ENCODE measurements at places on chromosomes 2 and 18. TPM values are rescaled to one million over a fixed set of nuclear protein-coding genes. Genes with fewer than 3 reads are reported as not detected.

- peak; percentile 2 for DNase-seq
These were observed 1.0 kb downstream of the CYP26B1 start for GRCh38 chr2:72146347-72147302.

RAB6C gene
- total RNA-seq: not detected

FEV gene
- total RNA-seq: not detected

GRCh38 chr2:46387292-46387691, 90.1 kb downstream of the EPAS1 start:
- no peak for DNase-seq

SCYGR4 gene
- total RNA-seq: not detected

IL37 gene
- total RNA-seq: not detected

DNA sequence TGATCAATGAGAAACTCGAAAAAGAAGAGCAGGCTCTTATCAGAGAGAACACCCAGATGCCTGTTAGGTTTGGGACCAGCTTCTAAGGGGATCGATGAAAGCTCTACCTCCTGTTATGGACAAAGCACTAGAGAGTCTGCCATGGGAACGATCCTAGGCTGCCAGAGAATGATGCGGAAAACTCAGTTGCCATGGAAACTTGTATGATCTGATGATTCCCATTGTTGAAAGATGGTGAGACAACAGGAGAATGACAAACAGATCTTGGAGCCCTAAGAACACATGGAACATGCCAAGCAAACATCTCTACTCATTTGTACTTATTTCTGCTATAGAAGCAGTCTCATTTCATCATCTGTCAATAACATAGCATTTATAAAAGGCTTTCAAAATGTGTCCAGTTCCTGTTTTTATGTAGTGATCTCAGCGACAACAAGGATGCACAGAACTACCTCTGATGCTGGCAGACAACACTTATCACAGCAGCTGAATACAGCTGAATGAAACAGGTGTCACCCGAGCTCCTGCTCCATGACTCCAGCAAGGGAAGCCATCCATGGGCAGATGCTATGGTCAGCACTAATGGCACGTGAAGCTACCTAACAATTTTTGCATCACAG, 59.6 kb downstream of the NCKAP5 start:
- DNase-seq: no peak

DNA sequence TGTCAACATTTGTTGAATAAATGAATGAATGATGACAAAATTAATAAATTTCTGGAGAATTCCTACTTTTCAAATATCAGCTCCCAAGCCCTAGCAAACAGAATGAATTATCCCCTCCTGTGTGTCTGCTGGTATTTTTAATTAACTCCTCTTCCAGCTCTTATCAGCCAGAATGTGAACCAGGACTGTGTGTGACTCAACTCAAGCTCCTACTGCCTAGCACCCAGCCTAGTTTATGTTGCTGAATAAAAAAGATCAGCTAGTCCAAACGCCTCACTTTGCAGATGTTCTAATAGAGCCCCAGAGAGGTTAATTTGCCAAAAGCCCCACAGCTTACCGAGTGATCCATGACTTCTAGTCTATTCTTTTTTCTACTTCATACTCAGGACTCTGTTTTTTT, 50.3 kb downstream of the RABL2A start:
- DNase-seq: no peak

- DNase-seq: no peak
These were observed 20.0 kb upstream of the HPCAL1 start for GRCh38 chr2:10282611-10283105.

GRCh38 chr2:202695166-202695565, 60.4 kb downstream of the FAM117B start:
- no peak for DNase-seq

GRCh38 chr2:58378152-58378551, 137.0 kb upstream of the FANCL start:
- DNase-seq: no peak

DNA sequence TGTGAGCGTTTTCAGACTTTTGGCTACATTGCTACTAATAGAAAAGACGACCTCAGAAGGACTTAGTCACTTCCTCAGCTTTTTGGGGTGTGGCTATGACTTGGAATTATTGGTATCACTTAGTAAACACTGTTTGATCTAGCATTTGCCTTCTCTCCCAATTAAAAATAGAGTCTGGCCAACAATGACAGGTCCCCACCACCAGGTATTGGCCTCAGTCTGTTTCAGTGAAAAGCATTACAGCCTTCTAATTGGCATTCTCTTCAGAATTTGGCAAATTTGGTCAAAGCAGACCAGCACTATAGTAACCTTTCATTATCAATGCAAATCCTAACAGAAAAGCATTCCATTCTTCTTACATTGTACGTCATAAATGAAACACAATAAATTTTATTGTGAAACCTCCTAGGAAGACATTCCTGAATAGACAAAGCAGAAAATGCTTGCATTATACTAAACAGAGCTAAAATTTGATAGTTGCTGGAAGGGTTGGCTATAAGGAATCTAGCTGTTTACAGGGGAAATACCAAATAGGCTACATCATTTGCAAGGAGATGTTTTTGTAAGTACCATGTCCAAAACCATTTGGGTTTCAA, 613.9 kb downstream of the IRS1 start:
- DNase-seq: no peak

DNA sequence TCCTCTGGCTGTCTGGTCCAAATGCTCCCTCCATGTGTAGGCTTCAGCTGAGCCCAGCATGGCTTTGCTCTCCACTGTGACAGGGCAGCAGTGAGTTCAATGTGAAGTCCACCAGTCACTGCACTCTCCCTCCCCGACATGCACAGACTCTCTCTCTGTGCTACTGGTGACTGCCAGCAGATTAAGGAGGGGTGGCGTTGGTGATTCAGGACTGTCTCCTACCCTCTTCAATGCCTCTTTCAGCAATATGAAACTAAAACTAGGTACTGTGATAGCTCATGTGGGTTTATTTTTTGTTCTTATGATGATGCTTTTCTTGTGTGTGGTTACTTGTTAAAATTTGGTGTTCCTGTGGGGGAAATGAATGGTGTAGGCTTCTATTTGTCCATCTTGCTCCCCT, 201.0 kb upstream of the RBMS1 start:
- DNase-seq: no peak

SLC5A7 gene
- total RNA-seq: not detected

- no peak for DNase-seq
These were observed 31.2 kb upstream of the METAP1D start for GRCh38 chr2:171968509-171968908.

DNA sequence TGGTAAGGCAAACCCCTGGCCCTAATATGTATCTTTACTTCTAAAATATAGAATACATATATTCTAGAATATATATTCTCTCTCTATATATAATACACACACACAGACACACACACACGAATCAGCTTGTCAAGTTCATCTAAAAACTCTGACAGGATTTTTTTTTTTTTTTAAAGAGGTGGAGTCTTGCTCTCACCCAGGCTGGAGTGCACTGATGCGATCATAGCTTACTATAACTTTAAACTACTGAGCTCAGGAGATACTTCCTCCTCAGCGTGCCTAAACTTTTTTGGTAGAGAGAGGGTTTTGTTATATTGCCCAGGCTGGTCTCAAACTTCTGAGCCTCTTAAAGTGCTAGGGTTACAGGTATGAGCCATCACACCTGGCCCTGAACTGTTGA, 45.2 kb downstream of the DOK1 start:
- DNase-seq: no peak

STPG4 gene
- not detected for total RNA-seq

DNA sequence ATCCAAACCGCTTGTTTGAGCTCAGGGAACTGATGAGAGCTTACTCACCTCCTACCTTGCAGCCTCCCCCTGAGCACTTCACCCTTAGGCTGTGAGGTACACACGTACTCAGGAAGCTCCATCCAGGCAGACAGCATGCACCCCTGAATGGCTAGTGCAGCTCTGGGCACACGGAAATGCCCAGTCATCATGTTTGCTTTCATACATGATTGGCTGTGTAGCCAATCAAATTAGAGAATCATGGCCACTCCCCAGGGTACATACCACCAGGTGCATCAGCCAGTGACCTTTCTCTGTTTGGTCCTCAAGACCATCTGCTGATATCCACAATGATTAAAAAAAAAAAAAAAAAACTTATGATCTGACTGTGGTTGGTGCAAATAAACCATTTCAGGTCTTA, 42.1 kb downstream of the RNF152 start:
- DNase-seq: no peak

HK2 gene
- total RNA-seq: 108 TPM

CNRIP1 gene
- total RNA-seq: 0.11 TPM

LRATD1 gene
- 0.05 TPM for total RNA-seq
